ENCODE measurements at places on chromosomes 6 and 20.

GRCh38 chr6:124676033-124676432 lies 286.2 kb upstream of the RNF217 start:
- DNase-seq: no peak

DNA sequence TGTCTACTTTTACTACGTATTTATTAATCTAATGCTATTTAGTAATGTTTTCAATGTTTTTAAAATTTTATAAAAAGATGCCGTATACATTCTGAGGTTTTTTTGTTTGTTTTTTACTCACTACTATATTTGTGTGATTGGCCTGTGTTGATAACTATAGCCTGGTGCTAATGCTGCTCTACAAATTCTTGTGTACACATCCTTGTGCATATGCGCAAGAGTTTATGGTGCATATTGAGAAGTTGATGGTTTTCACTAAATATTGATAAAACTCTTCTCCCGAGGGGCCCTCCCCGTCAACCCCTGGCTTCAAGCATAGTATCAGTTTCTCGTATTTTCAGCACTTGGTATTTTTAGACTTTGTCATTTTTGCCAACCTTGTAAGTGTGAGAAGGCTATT lies 59.9 kb downstream of the E2F3 start:
- DNase-seq: no peak

- DNase-seq: no peak
These were observed 110.1 kb downstream of the PREP start for GRCh38 chr6:105292689-105293339.

DNA sequence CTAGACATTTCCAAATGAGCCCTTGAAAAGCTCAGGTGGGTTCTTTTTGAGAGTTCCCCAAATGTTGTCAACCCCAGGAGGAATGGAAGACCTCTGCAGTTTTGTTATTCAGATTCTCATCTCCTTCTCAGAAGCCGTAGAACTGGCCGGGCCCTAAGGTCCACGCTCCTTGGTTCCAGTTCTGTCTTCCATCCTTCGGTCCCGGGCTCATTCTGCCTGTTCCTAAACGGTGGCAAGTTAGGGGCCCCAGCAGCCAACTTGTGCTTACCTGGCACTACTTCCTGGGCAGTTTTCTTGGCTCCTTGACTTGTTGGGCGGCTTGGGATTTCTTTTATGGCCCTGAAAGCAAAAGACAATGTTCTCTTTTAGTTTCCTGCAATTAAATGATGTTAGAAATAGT lies 6.4 kb downstream of the ESR1 start:
- no peak for DNase-seq

DNA sequence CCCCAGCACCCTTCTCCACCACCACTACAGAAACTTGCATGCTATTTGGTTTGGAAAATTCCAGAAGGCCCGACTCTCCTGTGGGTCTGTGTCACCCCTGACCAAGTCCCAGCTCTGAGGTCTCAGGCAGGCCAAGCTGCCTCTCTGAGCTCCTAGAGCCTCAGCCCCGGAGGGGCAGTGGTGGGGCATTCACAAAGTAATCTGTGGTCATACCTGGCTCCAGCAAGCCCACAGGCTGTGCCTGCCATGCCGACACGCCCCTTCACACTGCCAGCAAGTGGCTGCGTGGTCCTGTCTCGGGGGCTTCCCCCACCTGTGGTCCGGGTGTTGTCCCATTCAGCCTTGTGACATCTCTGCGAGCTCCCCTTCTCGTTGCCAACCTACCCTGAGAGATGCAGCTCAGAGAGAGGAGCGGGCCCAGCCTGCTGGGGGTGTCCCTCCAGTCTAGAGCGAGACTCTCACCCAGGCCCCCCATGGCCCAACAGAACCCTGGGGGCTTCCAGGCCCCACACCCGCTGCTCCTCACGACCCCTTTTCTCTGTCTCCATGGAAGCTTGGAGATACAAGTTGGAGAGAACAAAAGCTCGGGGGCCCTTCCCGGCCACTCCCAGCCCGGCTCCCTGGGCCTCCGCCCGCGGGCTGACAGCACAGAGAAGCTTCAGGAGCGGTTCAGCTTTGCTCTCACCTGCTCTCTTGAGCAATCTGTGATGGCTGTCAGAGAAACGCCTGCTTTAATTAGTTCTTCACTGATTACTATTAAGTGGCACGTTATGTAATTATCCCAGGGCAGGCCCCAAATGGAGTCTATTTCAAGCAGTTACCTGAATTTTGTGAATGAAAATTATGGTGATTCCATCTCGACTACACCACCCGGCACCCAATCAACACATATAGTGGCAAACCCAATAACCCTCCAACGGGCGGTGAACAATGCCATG lies 147.7 kb upstream of the PHACTR3 start:
- no peak for DNase-seq

Data from activated T-cell treated with anti-CD3 and anti-CD28 coated beads, Interleukin-2, amount 50 U/mL, for 72 hours (primary cell).